ENCODE measurements at places on chromosomes 3 and 15.

- no peak for DNase-seq
These were observed 38.6 kb downstream of the SCN5A start for GRCh38 chr3:38610934-38611333.

DNA sequence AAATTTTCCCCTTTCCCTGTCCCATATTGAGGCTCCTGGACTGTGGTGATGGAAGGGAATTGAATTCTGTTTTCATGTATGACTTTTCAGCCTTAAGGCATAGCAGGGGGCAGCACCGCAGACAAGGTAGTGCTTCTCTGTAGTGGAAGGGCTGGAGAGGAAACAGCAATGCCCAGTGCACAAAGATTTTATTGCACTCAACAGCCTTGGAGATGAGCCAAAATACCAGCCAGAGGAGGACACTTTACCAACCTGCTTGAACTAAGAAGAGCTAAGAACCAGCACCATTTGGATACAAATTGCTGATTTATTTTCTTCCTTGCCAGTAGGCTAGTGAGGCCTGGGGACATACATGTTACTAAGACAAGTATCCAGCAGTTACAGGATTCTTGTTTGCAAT is 98.7 kb downstream of the KCNMB2 start:
- DNase-seq, result no peak

DNA sequence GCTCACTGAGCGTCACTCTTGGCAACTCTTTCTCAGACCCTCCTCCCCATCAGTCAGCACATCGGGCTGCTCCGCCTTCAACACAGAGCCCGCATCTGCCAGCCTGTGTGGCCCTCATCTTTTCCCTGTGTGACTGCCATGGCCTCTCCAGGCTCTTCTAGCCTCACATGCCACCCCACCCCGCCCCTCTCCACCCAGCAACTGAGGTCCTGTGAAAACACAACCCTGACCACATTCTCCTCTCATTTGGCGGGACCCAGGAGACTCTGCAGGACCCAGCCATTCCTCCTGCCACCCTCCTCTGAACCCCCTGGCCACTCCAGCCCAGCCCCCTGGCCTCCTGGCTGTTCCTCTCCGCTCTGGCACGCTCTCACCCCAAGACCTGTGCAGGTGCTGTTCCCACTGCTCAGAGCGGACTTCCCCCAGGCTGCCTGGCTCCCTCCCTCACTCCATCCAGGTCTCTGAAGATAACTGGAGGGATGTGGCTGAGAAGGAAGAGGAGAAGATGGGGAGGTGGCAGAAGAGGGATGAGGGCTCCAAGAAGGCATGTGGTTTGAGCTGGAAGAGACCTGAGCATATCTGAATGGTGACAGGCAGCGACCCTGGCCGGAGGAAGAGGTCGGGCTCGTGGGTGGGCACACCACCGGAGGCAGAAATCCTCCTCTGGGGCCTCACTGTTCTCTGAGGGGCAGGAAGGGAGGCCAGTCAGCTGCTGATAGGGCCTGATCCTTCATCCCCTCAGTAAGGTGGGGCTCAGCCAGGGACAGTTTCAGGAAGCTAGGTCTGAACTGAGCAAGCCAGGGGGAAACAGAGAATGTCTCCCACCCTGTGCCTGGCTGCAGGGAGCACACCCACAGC is 111.2 kb upstream of the RPL32 start:
- DNase-seq, result no peak

- DNase-seq, result no peak
These were observed 110.1 kb upstream of the GBE1 start for GRCh38 chr3:81871358-81872155.

- no peak for DNase-seq
These were observed 92.3 kb upstream of the ROPN1 start for GRCh38 chr3:124084022-124084881.

- peak; percentile 36 for DNase-seq
These were observed 5.4 kb upstream of the SENP7 start for GRCh38 chr3:101518421-101518871.

- no peak for DNase-seq
These were observed 90.6 kb upstream of the MYZAP start for GRCh38 chr15:57500979-57501576.
